ENCODE measurements at places on chromosomes 1 and 21. TPM values are rescaled to one million over a fixed set of nuclear protein-coding genes. Genes with fewer than 3 reads are reported as not detected.

GRCh38 chr21:22795644-22796043, 1797.4 kb downstream of the NCAM2 start:
- no peaks in the 10 kb centered on the region for H3K27me3 ChIP-seq
- H3K36me3 ChIP-seq = no peaks in the 10 kb centered on the region
- H3K4me1 ChIP-seq = no peaks in the 10 kb centered on the region
- no peak overlapping the region for H3K27ac ChIP-seq
- H3K4me3 ChIP-seq = no peak overlapping the region
- DNase-seq = no peak

The SON gene
- total RNA-seq = 259 TPM

- H3K36me3 ChIP-seq = no peaks in the 10 kb centered on the region
- no peak overlapping the region for H3K27ac ChIP-seq
- peaks cover 42% of the 10 kb centered on the region for H3K4me1 ChIP-seq
- H3K27me3 ChIP-seq = no peaks in the 10 kb centered on the region
Measured at GRCh38 chr1:98967122-98967521, 37.5 kb downstream of the PLPPR5 start.

GRCh38 chr1:33876970-33877650, 13.2 kb downstream of the HMGB4 start:
- no peak overlapping the region for H3K4me3 ChIP-seq
- no peaks in the 10 kb centered on the region for H3K27me3 ChIP-seq
- no peak for DNase-seq
- peaks cover 13% of the 10 kb centered on the region for H3K36me3 ChIP-seq
- H3K4me1 ChIP-seq = 0 out of 2 replicates have a peak, but pooled peaks cover 3% of the 10 kb centered on the region

GRCh38 chr1:153610811-153611301, 2.1 kb downstream of the S100A16 start:
- no peak overlapping the region for H3K4me3 ChIP-seq
- H3K4me1 ChIP-seq = peaks cover 60% of the 10 kb centered on the region
- no peak for DNase-seq
- H3K27ac ChIP-seq = no peak overlapping the region
- no peaks in the 10 kb centered on the region for H3K27me3 ChIP-seq
- no peaks in the 10 kb centered on the region for H3K36me3 ChIP-seq

DNA sequence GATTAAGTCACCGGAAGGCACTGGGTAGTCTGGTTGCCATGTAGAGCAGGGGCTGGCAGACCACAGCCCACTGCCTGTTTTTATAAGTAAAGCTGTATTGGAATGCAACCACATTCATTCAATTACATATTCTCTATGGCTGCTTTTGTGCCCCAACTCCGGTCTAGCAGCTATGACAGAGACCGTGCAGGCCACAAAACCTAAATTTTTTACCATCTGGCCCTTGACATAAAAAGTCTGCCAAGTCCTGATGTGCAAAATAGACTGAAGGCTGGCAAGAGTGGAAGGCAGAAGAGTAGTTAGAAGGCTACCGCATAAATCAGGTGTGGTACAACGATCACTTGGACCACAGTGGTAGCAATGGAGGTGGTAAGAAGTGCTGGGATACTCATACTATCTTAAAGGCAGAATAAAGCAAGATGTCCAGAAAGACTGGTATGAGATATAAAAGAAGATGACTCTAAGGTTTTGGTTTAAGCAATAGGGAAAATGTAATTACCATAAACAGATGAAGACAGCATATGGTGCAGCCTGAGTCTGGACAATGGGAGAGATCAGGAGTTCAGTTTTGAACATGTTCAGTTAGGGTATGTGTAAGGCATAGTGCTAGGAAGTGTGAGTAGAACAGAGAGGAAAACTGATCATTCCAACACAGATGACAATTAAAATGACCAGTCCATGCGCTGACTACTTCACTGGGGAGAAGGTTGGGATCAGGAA, 37.2 kb downstream of the EGLN1 start:
- DNase-seq = no peak
- H3K27me3 ChIP-seq = no peaks in the 10 kb centered on the region
- no peaks in the 10 kb centered on the region for H3K36me3 ChIP-seq
- no peak overlapping the region for H3K4me3 ChIP-seq
- peaks cover 2% of the 10 kb centered on the region for H3K4me1 ChIP-seq
- H3K27ac ChIP-seq = no peak overlapping the region

The KIF26B gene
- total RNA-seq = 1.2 TPM

The VANGL1 gene
- 13.3 TPM for total RNA-seq
